ENCODE measurements at places on chromosomes 5 and 9. TPM values are rescaled to one million over a fixed set of nuclear protein-coding genes. Genes with fewer than 3 reads are reported as not detected.

The LOX gene
- 11.6 TPM for total RNA-seq

The PCDHGB1 gene
- total RNA-seq: 2.4 TPM

The ANKRD34B gene
- not detected for total RNA-seq

The C5orf58 gene
- total RNA-seq: not detected

The ERBIN gene
- total RNA-seq: 33.0 TPM

The MARCOL gene
- not detected for total RNA-seq

The SPATA31A3 gene
- total RNA-seq: not detected

The FASTKD3 gene
- total RNA-seq: 4.6 TPM

- DNase-seq: no peak
Measured at GRCh38 chr5:7869474-7870136, 657 bp downstream of the MTRR start.

- DNase-seq: no peak
Measured at GRCh38 chr9:113603773-113604172, 140.2 kb downstream of the RGS3 start.

GRCh38 chr5:90161414-90161813 is 248.1 kb downstream of the CETN3 start:
- peak; percentile 60 for DNase-seq

DNA sequence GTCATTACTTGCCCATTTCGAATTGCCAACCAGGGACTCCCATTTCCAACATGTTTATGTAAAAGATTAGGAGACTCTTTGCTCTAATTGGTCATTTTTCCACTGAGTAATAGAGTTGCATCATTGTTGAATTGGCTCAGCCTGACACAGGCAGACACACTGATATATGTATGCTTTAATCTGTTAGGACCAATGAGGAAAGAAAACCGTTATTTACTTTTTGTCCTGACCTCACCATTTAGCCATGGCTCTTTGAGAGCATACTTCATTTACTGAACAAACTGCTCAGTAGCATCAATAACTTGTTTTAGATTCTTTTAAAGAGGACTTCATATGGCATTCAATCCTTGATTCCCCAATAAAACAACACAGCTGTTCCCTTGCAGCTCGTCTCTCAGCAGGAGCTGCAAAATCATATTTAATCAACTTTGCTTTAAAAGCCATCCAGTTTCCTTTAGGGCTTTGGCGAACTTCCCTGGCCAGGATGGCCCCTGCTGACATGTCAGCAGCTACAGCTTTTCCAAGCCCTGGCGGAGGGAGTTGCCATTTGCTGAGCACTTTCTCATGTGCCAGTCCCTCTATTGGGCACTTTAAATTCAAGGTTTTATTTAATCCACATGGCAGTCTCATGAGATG is 251.5 kb upstream of the TNC start:
- DNase-seq: no peak

DNA sequence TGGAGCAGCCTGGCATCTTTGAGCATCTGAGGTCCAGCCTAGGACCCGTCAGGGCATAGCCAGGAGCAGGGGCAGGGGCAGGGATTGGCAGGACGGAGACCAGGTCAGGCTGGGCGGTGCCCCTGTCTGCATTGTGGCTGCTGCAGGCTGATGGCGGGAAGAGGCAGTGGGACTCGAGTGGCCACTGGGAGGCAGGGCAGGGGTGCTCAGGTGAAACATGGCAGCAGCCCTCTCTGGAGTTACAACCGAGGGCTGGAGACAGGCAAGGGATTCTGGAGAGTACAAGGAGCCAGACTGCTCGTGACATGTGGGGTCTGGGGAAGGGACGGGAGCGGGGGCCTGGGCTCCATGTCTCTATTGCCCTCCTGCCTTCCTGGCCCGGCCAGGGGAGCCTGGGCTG is 97.4 kb upstream of the RAPGEF1 start:
- no peak for DNase-seq

- peak; percentile 81 for DNase-seq
Measured at GRCh38 chr9:133711428-133712220, 26.5 kb downstream of the SARDH start.

DNA sequence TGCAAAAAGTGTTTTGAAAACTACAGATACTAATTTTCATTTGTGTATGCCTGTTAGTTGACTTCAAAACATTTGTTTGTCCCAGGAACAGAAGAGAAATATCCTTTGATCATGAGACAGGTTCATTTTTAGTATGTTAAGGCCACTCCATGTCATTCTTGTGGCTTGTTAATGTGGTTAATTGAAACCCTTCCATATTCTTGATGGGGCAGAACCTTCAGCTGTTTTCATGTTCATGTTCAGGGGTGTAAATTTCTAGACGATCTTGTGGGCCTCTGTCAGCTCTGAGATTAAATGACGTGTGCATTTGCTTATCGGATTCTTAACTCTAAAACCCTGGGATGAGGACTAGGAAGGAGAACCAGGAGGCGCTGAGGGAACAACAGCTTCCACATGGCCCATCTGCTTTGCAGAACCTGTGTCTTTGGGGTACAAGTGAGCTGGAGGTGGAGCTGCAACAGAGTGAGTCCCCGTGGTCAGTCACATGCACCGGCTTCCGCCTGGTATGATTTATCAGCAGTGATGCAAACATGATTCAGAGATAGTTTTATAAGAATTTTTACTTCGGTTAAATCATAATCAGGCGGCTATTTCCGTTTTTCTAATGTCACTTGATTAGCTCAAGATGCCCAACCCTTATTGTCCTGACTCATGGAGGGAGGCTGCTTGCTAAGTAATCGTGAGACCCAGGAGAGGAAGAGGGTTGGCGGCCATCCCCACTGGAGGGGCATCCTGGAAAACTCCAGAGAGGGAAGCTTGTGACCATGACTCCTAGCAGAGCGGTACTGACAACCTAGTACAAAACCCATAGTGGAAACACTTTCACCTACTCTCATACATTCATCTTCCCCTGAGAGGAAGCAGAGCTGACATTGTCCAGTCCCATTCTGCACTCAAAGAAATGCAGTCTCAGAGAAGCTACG is 138.4 kb downstream of the C9orf152 start:
- DNase-seq: peak; percentile 73

DNA sequence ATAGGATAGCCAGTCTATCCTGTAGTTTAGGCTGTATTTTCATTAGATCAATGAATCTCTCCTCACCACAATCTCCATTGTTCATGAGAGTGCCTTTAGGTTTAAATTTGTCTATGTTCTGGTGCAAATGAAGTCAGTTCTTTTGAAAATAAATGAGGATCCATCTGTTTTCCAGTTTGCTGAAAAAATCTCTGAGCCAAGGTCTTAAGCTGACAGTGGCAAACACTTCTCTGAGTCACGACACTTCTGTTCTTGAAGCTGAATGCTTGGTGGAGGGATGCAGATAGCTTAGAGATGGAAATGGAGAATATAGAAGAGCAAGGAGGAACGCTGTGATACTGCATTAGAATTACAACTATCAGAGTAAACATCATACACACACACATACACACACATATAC is 34.9 kb downstream of the DMRTA1 start:
- no peak for DNase-seq

DNA sequence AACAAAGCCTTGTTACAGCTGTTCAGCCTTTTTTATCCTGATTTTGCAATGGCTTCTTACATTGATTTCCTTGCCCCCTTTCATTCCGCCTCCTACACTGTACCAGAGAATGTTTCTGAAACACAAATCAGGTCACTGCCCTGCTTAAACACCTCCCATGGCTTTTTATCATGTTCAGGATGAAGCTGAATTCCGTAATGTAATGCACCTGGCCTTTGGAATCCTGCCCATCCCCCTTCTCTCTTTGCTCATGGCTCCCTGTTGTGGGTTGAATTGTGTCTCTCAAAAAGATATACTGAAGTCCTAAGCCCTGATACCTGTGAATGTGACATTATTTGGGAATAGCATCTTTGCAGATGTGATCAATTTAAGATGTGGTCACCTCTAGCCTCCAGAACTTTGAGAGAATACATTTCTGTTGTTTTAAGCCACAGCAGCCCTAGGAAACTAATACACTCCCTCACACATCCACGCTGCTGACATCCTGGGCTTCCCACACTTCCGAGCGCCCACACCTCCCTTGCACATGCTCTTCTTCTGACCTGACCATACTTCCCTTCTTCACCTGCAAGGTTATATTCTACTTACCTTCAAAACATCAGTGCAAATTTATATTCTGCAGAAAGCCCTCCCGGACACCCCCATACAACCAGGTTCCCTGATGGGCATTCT is 101.2 kb downstream of the DNAH5 start:
- no peak for DNase-seq

DNA sequence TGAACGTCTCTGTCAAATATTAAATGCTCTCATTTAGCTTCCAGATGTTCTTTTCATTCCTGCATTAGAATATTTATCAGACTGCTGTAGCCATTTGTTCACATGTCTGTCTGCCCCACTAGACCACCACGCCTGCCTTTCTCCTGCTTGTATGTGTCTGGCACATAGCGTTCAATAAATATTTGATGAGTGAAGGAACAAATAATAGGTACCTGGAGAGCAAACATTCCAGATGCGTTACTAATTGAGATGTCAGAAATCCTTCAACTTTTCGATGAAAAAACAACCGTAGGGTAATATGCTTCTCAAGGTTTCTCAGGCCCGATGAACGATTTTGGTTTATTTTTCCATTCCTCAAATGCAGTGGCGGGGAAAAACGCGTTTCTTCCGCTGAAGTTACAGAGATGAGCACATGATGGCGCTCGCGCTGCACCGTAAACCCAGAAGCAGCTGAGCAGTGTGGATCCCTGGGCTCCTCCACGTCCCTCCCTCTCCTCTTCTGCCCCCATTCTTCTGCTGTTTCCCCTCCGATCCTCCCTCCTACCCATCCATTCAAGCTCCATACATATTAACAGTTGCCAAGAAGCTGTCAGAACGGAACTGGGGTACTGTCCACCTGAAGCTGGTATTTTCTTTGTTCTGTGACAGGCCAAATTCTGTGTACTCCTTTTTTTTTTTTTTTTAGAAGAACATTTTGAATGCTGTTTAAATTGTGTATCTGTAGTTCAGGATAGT is 245.4 kb downstream of the MPDZ start:
- DNase-seq: peak; percentile 80

GRCh38 chr9:1759009-1759408 is 256.1 kb upstream of the SMARCA2 start:
- DNase-seq: no peak

- DNase-seq: no peak
Measured at GRCh38 chr9:98040212-98040611, 16.3 kb upstream of the NANS start.

DNA sequence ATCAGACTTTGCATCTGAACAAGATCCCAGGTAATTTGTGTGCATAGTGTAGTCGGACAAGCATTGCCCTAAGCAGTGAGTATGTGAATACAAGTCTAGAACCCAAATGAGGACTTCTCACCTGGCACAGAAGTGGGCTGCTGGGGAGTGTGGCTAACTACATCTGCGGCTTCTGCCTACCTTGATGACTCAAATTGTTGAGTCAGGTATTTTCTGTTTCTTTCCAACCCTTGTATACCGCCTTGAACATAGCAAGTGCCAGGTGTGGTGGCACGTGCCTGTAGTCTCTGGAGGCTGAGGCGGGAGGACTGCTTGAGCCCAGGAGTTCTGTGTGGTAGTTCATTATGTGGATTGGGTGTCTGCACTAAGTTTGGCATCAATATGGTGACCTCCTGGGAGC is 7.9 kb upstream of the JADE2 start:
- no peak for DNase-seq

DNA sequence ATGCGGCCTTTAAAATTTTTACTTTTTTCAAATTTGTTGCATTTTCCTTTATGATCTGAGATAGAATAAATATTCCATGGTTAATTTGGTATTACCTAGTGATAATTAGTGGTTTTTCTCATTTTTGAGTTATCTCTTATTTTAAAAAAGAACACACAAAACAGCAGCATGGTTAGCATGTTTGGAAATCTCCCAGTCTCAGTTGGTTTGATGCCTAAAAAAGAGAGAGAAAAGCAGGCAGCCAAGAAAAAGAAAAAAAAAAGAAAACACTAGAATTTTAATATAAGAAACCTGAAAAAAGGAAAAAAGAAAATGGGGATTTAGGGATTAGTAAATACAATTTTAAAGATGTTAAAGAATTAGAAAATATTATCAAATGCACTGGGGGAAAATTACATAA is 15.3 kb downstream of the SUSD1 start:
- DNase-seq: no peak

- DNase-seq: no peak
Measured at GRCh38 chr9:38362852-38363588, 29.5 kb upstream of the ALDH1B1 start.

DNA sequence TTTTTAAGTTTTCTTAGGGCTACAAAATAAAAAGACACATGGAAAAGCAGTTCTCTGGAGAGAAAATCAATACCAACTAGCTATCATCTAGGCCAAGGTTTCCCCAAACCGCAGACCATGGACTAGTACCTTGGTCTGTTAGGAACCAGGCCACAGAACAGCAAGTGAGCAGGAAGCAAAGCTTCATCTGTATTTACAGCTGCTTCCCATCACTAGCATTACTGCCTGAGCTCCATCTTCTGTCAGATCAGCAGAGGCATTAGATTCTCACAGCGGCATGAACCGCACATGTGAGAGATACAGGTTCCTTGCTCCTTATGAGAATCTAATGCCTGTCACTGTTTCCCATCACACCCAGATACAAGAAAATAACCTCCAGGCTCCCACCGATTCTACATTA is 1907.6 kb upstream of the ACO1 start:
- no peak for DNase-seq

- no peak for DNase-seq
Measured at GRCh38 chr5:112338681-112339337, 80.3 kb downstream of the EPB41L4A start.

DNA sequence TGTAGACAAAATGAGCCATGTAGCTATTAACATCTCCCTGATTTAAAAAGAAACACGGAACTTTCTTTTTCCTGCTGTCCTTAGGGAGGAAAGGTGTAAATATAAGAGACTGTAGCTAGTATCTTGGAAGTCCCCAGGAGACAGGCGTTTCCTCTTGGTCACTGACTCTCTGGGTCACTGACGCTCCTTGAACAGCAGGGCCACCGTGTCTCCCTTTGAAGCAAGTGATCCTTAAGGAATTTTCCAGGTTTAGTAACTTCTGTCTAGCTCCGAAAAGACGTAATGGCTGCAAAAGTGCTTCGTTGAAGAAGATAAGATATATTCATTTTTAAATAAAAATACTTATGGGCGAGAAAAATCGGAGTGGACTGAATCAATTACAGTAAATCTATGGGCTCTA is 745 bp upstream of the CLTA start:
- no peak for DNase-seq

GRCh38 chr5:174972291-174972690 is 247.9 kb downstream of the MSX2 start:
- DNase-seq: no peak

All from right atrium auricular region (tissue), 2 donors.